ENCODE measurements at places on chromosomes 16 and 17.
A peak's percentile ranks its signal among the peaks of the same experiment; 100 is the strongest.

GRCh38 chr16:27434141-27435051, 32.4 kb downstream of the IL21R start:
- no peak for DNase-seq

DNA sequence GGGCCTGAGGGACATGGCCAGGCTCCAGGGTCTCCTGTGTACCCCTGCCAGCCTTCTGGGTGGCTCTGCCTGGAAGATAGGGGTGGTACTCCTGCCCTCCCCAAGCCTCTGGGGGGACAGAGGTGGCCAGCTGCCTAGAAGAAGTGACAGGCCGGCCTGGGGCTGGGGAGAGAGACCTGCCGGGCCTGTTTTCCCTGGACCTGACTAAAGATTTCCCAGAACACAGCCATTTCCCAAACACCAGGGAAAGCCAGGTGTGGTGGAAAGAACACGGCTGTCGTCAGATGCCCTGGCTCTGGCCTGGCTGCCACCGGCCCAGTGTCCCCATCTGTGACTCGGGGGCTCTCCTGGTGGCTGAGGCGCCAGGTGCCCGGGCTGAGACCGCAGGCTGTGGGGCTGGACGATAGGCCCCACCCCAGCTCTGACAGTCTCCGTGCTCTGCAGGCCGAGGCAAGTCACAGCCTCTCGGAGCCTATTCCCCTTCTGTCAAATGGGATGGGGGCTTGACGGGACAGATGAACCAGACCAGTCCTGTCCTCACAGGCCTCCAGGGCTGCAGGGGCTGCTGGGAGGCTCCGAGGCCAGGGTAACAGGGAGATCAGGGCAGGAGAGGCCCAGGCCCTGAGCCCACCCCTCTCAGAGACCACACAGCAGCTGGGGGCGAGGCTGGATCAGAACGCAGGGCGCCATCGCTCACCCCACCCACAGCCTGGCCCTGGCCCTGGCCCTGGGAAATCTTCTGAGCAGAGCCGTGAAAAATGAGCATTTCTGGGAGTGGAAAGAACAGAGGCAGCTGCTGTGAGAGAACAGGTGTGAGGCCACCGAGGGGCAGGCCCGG, 33.1 kb downstream of the CTU2 start:
- no peak for DNase-seq

- no peak for DNase-seq
Measured at GRCh38 chr16:16022683-16023064, 73.3 kb downstream of the ABCC1 start.

DNA sequence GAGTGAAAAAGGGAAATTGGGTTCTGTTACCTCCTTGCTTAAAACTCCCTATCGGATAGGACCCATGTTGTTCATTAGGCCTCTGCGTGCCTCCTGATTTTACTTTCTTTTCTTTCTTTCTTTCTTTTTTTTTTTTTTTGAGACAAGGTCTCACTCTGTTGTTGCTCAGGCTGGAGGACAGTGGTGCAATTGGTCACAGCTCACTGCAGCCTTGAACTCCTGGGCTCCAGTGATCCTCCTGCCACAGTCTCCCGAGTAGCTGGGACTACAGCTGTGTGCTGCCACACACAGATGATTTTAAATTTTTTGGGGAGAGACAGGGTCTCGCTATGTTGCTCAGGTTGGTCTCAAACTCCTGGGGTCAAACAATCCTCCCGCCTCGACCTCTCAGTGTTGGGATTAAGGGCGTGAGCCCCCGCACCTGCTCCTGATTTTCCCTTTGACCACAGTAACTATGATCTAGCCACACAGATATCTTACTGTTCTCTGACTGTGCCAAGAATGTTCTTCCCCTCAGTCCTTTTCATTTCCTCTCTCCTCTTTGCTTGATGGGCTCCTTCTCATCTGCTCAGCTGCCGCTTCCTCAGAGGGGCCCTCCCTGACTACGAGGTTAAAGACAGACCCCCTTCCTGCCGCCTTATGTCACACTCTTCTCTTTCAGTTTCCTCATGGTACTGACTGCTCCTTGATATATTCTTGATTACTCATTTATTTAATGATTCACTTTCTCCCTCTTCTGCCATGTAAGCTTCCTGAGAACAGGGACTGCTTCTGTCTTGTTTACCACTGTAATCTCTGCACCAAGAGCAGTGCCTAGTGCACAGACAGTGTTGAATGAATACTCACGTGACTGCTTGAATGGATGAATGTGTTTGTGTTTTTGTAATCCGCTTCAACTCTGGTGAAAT, 44.3 kb downstream of the LCMT1 start:
- no peak for DNase-seq

GRCh38 chr16:79429381-79430190, 171.0 kb downstream of the MAF start:
- DNase-seq: no peak

GRCh38 chr16:66474750-66475199, 47.7 kb downstream of the BEAN1 start:
- DNase-seq: no peak

GRCh38 chr17:77842528-77843147, 115.9 kb upstream of the TNRC6C start:
- peak; percentile 72 for DNase-seq

GRCh38 chr16:85193876-85194275, 81.6 kb upstream of the CIBAR2 start:
- DNase-seq: no peak

- no peak for DNase-seq
Measured at GRCh38 chr17:49452201-49452600, 37.5 kb upstream of the PHB1 start.

All from fibroblast of skin of scalp (primary cell).